ENCODE measurements at places on chromosomes 11 and 22.
A peak's percentile ranks its signal among the peaks of the same experiment; 100 is the strongest.

- H3K4me1 ChIP-seq: peaks cover 10% of the 10 kb centered on the region
- no peaks in the 10 kb centered on the region for H3K36me3 ChIP-seq
- no peak for DNase-seq
- no peak overlapping the region for H3K27ac ChIP-seq
- H3K4me3 ChIP-seq: no peak overlapping the region
Measured at GRCh38 chr11:28833670-28834069, 725.5 kb downstream of the METTL15 start.

DNA sequence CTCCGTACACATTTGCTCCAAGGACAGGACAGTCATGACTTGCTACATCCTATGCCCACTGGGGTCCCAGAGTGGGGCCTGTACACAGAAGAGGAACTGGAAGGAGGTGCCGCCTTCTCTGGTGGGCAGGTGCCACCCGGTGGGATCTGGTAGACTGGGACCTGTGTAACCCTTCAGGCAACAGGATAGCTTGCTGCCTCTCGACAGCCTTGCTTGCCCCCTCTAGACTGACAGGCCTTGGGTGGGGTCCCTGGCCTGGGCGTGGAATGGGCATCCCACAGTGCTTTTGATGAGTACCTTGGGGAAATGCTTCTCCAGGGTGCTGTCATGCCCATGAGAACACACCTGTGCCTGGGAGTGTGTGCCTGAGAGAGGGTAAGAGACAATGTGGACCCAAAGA lies 15.8 kb downstream of the SHANK3 start:
- H3K27me3 ChIP-seq: no peaks in the 10 kb centered on the region
- no peak overlapping the region for H3K27ac ChIP-seq
- DNase-seq: no peak

GRCh38 chr11:111870886-111871692 lies at the start of gene ALG9:
ALG9 (minus strand) TSS chr11:111871581; CDS start chr11:111871482, 99 bp downstream.
- peak; percentile 81 for DNase-seq
- H3K27ac ChIP-seq: no peak within 1 kb of the TSS
- H3K36me3 ChIP-seq: peaks cover 26% of the 10 kb centered on the region
- no peaks in the 10 kb centered on the region for H3K27me3 ChIP-seq
- H3K4me1 ChIP-seq: no peaks in the 10 kb centered on the region

DNA sequence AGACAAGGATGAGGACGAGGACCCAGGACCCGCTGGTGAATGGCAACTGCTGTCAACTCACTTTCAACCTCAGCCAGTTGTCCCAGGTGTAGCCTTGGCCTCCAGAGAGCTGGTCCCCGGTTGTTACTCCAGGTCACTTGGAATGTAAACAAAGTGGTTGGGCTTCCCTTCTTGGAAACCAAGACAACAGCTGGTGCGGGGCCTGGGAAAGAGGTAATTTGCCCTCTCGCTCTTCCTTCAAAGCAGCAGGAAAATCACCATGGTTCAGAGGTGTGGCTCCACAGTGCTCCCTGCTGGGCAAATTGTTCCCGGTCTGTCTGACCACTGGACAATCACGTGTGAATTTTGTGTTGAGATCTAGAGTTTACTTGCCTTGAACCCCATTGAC lies 15.0 kb downstream of the SLC1A2 start:
- H3K27ac ChIP-seq: no peak overlapping the region
- H3K36me3 ChIP-seq: no peaks in the 10 kb centered on the region
- no peaks in the 10 kb centered on the region for H3K27me3 ChIP-seq
- no peak overlapping the region for H3K4me3 ChIP-seq
- DNase-seq: peak; percentile 79

DNA sequence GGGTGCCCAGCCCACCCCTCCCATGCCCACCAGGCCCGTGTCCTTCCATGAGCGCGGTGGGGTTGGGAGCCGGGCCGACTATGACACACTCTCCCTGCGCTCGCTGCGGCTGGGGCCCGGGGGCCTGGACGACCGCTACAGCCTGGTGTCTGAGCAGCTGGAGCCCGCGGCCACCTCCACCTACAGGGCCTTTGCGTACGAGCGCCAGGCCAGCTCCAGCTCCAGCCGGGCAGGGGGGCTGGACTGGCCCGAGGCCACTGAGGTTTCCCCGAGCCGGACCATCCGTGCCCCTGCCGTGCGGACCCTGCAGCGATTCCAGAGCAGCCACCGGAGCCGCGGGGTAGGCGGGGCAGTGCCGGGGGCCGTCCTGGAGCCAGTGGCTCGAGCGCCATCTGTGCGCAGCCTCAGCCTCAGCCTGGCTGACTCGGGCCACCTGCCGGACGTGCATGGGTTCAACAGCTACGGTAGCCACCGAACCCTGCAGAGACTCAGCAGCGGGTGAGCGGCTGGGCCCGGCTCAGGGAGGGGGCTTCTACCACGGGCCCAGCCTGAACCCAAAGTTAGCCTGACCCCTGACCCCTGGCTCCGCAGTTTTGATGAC lies 3.0 kb downstream of the PKP3 start:
- no peaks in the 10 kb centered on the region for H3K27me3 ChIP-seq
- H3K4me1 ChIP-seq: no peaks in the 10 kb centered on the region

DNA sequence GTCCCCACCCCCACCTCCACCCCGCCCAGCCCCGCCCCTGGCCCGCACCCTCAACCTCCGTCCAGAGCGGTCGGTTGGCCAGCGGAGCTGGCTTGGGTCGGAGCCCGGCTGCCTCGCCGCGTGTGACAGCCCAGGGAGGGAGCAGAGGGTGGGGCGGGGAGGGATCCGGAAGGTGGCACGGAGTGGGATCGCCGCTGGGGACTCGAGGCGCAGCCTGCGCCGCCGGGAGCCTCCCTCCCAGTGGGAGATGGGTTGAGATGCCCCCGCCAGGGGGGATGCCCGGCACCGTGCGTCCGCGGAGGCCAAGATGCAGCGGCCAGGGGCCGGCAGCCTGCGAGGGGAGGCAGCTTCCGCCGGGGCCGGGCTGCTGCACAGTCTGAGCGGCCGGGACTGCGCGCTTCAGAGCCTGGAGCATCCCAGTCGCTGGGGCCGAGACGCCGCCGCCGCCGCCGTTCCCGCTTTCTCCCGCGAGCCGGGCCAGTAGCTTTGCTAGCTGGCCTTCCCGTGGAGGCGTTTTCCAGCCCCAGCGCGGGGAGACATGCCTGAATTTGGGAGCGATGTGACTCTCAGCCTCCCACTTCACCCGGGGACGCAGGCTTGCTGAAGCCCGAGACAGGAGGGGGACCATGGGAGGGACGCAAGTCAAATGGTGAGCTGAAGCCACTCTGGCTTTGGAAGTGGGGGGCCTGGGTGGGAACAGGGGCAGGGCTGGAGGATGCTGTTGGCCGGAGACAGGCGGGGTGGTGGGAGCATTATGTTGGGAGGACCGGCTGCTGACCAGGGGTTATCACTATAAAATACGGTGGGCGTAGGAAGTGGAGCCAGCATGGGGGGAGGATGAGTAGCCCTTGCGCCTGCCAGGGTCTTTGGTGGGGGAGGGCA lies 40.2 kb downstream of the DIXDC1 start:
- peaks cover 4% of the 10 kb centered on the region for H3K4me1 ChIP-seq
- H3K27me3 ChIP-seq: no peaks in the 10 kb centered on the region
- no peak overlapping the region for H3K27ac ChIP-seq
- H3K36me3 ChIP-seq: no peaks in the 10 kb centered on the region

- no peak overlapping the region for H3K4me3 ChIP-seq
- H3K36me3 ChIP-seq: no peaks in the 10 kb centered on the region
- H3K4me1 ChIP-seq: no peaks in the 10 kb centered on the region
- DNase-seq: no peak
- H3K27ac ChIP-seq: no peak overlapping the region
Measured at GRCh38 chr11:78338138-78338537, 79.5 kb downstream of the GAB2 start.

DNA sequence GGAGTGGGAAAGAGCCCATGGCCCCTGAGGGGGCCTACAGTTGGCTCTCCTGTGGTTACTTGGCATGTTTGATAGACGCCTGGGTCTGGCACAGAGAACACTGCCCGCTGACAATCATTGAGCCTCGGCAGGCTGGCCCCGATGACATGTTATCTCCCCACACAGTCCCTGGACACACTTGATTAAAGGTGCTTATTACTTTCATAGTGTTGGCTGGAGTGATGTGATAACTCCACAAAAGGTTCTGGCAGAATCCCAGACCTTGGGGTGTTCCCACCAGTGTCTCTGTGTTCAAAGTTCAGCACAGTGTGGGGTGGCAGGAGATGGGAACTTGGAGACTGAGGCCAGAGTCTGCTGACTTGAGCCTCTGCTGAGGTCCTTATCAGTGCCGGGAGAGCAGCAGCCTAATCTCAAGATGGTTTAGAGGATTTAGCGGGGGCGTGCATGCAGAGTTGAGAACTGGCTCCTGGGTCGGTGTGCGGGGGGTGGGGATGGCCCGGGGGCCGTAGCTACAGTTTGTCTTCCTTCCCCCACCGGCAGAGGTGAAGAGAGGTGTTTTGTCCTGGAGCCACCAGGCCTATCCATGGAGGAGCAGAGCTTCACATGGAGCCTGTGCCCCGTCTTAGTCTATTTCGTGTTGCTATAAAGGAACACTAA lies 22.5 kb downstream of the PARVB start:
- no peaks in the 10 kb centered on the region for H3K4me1 ChIP-seq
- no peak overlapping the region for H3K4me3 ChIP-seq
- DNase-seq: no peak
- no peak overlapping the region for H3K27ac ChIP-seq

- H3K27ac ChIP-seq: no peak overlapping the region
- DNase-seq: no peak
- H3K27me3 ChIP-seq: no peaks in the 10 kb centered on the region
- no peak overlapping the region for H3K4me3 ChIP-seq
- H3K36me3 ChIP-seq: no peaks in the 10 kb centered on the region
Measured at GRCh38 chr11:104033561-104033960, 2.9 kb upstream of the DDI1 start.

DNA sequence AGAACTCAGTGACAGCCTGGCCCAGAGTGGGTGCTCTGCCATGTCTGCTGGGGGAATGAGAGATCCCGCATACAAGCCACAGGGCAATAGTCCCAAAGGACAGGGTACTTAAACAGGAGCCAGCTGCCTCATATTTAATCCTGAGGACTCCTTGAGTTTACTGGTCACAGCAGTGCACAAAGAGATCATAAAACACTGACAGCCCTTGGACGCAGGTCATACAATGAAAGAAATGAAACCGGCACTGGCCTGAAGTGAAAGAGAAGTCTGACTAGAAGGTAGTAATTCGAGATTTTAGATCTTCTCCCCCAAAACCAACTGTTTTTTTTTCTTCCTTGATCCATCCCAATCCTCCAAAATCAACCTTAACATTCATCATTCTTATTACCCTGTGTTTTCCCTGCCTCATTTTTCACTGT lies 299.8 kb upstream of the SYN3 start:
- no peaks in the 10 kb centered on the region for H3K4me1 ChIP-seq
- no peak overlapping the region for H3K4me3 ChIP-seq
- DNase-seq: no peak
- H3K36me3 ChIP-seq: no peaks in the 10 kb centered on the region

- DNase-seq: no peak
- no peak overlapping the region for H3K27ac ChIP-seq
- no peaks in the 10 kb centered on the region for H3K27me3 ChIP-seq
Measured at GRCh38 chr22:20219667-20220628, 48.2 kb downstream of the RTN4R start.

- H3K4me1 ChIP-seq: no peaks in the 10 kb centered on the region
- no peak for DNase-seq
- peaks cover 6% of the 10 kb centered on the region for H3K36me3 ChIP-seq
- no peaks in the 10 kb centered on the region for H3K27me3 ChIP-seq
- no peak overlapping the region for H3K27ac ChIP-seq
- no peak overlapping the region for H3K4me3 ChIP-seq
Measured at GRCh38 chr11:35907648-35908431, 36.0 kb upstream of the LDLRAD3 start.

DNA sequence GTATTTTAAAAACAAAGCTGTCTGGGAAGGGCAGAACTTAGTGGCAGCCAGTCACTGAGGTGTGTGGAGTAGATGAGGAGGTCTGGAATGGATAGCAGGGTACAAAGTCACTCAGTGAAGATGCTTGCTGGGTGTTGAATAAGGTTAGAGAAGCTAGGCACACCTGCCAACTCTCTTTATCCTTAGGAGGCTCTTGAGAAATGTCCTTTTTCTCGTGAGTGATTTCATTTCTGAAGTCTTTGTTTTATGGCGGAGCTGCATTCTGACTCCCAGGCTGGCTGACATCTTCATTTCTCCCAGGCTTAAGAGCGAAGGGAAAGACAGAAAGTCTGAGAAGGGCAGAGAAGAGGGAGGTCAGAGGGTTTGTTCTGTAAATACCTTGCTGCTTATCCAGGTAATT lies 31.0 kb downstream of the CECR2 start:
- no peaks in the 10 kb centered on the region for H3K27me3 ChIP-seq
- peaks cover 1% of the 10 kb centered on the region for H3K36me3 ChIP-seq
- H3K27ac ChIP-seq: no peak overlapping the region
- peaks cover 6% of the 10 kb centered on the region for H3K4me1 ChIP-seq
- no peak for DNase-seq

- DNase-seq: no peak
- H3K27me3 ChIP-seq: no peaks in the 10 kb centered on the region
- H3K4me3 ChIP-seq: no peak overlapping the region
- no peak overlapping the region for H3K27ac ChIP-seq
- peaks cover 2% of the 10 kb centered on the region for H3K36me3 ChIP-seq
Measured at GRCh38 chr22:35683560-35683959, 34.1 kb upstream of the APOL5 start.

DNA sequence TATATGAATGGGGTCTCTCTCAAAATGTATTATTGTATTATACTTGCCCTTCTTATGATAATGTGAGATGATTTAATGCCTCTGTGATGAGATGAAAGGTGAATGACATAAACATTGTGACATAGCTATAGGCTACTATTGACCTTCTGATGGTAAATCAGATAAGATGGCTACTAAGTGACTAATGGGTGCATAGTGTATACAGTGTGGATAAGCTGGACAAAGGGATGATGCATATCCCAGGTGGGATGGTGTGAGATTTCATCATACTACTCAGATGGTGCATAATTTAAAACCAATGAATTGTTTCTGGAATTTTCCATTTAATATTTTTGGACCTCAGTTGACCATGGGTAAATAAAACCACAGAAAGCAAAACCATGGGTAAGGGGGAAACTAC lies 243.5 kb downstream of the SBF2 start:
- peaks cover 3% of the 10 kb centered on the region for H3K36me3 ChIP-seq
- no peak overlapping the region for H3K27ac ChIP-seq
- H3K4me1 ChIP-seq: no peaks in the 10 kb centered on the region
- no peaks in the 10 kb centered on the region for H3K27me3 ChIP-seq

GRCh38 chr11:12200991-12201985 lies 90.9 kb downstream of the MICAL2 start:
- H3K4me3 ChIP-seq: no peak overlapping the region
- no peak overlapping the region for H3K27ac ChIP-seq
- no peaks in the 10 kb centered on the region for H3K27me3 ChIP-seq
- no peaks in the 10 kb centered on the region for H3K36me3 ChIP-seq

DNA sequence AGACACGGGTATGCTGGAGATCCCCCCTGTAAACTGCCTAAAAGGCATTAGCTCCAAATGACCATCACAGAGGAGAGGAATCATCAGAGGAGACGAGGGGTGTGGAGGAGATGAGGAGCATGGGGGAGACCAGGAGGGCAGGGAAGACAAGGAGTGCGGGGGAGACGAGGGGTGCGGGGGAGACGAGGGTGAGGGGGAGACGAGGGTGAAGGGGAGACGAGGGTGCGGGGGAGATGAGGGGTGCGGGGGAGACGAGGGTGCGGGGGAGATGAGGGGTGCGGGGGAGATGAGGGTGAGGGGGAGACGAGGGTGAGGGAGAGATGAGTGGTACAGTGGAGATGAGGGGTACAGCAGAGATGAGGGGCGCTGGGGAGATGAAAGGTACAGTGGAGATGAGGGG lies 17.5 kb upstream of the GAL start:
- no peaks in the 10 kb centered on the region for H3K4me1 ChIP-seq
- no peaks in the 10 kb centered on the region for H3K36me3 ChIP-seq
- no peaks in the 10 kb centered on the region for H3K27me3 ChIP-seq
- no peak overlapping the region for H3K27ac ChIP-seq
- no peak overlapping the region for H3K4me3 ChIP-seq

- no peak overlapping the region for H3K27ac ChIP-seq
- no peaks in the 10 kb centered on the region for H3K27me3 ChIP-seq
- no peak for DNase-seq
Measured at GRCh38 chr11:32213223-32213622, 122.3 kb downstream of the RCN1 start.

Measured in H9 (cell line).